ENCODE measurements at places on chromosomes 16 and 17. TPM values are rescaled to one million over a fixed set of nuclear protein-coding genes. Genes with fewer than 3 reads are reported as not detected.
A peak's percentile ranks its signal among the peaks of the same experiment; 100 is the strongest.

The GAS2L2 gene
- not detected for total RNA-seq

GRCh38 chr16:19393226-19394111 lies 24.2 kb upstream of the TMC5 start:
- DNase-seq, result peak; percentile 59

DNA sequence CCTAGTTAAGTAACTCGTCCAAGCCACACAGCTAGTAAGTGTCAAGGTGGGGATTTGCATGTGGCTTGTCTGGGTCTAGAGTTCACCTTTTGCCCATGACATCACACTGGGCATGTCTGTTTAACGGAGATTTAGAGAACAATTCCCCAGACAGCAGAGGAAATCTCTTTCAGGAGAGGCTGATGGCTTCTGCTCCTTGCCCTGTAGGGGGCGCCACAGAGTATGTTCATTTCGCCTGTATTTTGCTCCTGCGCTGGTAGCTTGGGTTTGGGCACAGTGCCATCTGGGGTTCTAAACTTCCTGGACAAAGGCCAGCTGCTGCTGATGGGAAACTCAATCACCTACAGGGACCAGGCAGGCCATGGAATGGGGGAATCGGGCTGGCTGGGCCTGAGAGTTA lies 20.4 kb downstream of the OTOA start:
- no peak for DNase-seq

DNA sequence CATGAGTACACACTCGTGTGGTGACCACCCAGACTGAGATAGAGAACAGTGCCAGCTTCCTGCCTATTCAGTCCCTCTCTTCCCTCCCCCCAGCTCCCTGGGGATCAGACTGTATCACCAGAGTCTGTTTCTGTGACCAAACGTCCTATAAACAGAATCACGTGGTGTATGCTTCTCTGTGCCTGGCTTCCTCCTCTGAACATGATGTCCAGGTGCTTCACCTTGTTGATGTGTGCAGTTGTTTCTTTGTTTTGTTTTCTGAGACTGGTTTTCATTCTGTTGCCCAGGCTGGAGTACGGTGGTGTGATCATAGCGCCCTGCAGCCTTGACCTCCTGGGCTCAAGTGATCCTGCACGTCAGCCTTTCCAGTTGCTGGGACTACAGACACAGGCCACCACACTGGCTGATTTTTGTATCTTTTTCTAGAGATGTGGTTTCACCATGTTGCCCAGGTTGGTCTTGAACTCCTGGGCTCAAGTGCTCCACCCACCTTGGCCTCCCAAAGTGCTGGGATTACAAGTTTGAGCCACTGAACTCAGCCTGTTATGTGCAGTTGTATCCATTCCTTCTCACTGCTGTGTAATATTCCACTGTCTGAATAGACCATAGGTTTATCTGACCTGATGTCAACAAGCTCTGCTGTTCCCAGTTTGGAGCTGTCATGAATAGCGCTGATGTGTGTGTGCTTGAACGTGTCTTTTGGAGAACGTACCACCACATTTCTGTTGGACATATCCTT lies 28.9 kb upstream of the PRM1 start:
- DNase-seq, result no peak

DNA sequence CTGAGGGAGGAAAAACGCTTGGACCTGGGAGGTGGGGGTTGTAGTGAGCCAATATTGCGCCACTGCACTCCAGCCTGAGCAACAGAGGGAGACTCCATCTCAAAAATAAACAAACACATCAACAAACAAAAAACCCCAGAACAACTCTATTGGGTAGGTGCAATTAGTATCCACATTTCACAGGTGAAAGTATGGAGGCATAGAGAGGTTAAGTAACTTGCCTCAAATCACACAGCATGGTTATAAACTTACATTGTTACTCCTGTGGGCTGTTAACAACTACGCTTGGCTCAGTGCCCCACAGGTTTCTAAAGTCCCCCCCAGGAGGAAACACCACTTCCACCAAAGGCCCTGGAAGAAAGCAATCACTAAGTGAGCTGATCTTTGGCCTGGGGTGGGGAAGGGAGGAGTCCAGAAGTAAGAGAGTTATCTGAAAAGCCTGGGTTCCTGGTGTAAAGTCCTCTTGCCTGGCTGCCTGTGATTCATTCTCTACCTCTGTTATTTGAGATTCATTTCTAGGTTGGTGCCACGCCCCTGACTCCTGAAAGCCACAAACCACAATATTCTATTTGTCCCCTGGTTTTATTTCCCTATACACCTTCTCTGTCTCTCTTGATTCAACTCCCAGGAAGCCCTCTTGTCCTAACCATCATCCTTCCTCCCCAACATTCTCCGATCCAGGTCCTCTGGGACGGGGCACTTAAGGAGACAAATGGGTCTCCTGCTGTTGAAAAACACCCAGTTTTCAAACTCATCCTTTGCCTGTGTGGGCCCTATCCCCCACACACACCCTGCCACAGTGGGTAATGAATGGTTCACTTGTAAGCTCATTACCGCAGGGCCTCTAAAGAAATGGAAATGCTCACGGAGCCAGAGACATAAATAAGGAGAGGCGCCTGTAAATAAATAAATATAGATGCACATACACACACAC lies 195.4 kb downstream of the XYLT1 start:
- DNase-seq, result no peak
